HT-29 (cell line): ENCODE measurements at places on chromosomes 7 and 10. TPM values are rescaled to one million over a fixed set of nuclear protein-coding genes. Genes with fewer than 3 reads are reported as not detected.

GRCh38 chr10:19944911-19945663 is 128.9 kb downstream of the PLXDC2 start:
- no peak for DNase-seq

Gene PRKG1
- total RNA-seq, result not detected in 2 replicates

Gene NUTM2E
- not detected in 2 replicates for total RNA-seq

Gene SPDYE6
- not detected in 2 replicates for total RNA-seq

Gene TAF3
- 2.3 and 2.5 TPM in 2 replicates for total RNA-seq

DNA sequence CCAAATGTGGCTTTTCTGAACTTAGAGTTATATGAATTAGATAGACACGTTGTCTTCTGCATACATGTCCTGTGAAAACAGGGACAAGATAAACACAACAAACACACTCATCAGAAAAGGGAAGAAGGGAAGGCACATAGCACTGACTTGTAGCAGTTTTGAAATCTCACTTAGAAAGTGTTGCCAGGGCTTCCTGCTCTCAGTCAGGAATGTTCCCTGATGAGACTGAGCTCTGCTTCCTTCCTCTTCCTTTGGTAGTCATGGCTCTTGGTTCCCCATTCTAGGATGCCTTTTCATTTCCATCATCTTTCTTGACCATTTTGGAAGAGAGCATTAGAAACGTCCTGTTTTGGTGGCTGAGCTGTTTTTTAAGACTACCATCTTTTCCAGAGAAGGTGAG is 233.8 kb upstream of the LYZL1 start:
- DNase-seq, result no peak

- DNase-seq, result no peak
Measured at GRCh38 chr10:14595526-14596182, 179.0 kb downstream of the FAM107B start.

Gene CYP26A1
- 2.1 and 2.6 TPM in 2 replicates for total RNA-seq

DNA sequence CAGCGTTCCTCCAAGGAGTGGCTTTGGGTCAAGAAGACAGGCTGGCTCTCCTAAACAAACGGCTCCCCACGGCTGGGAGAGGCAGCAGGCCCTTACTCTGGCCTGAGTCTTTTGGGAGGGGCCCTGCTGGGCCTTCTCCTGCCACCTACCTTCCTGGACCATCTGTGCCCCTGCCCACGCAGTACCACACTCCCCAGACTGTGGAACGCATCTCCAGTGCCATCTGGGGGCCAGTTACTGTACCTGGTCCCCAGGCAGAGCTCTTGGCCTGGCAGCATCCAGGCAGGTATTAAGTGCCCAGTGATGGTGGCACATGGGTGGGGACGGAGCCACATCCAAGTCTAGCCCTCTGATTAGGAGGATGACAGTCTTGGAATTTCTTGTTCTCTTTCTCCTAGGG is 14.4 kb downstream of the ALKBH4 start:
- DNase-seq, result peak; percentile 70

GRCh38 chr7:31882187-31882586 is 188.0 kb downstream of the PDE1C start:
- DNase-seq, result no peak

Gene MAGI2
- 0.08 and 0.23 TPM in 2 replicates for total RNA-seq

- DNase-seq, result no peak
Measured at GRCh38 chr10:30233186-30233959, 115.7 kb downstream of the MTPAP start.

DNA sequence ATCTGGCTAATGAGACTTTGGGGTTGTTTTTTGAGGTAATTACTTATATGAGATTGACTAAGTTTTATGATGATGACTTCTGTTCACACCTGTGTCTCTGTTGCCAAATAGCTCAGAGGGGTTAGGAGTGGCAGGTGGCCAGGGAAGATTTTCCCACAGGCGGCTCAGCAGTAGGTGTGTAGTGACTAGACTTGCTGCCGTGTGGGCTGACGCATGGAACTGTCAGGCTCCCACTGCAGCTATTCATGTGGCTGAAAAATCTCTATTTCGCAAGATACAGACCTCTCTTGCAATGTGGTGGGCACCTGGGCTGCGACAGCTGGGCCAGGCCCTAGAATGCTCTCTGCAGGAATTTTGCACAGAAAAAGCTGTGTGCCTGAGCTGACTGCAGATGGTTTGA is 1.4 kb downstream of the CPA4 start:
- no peak for DNase-seq

DNA sequence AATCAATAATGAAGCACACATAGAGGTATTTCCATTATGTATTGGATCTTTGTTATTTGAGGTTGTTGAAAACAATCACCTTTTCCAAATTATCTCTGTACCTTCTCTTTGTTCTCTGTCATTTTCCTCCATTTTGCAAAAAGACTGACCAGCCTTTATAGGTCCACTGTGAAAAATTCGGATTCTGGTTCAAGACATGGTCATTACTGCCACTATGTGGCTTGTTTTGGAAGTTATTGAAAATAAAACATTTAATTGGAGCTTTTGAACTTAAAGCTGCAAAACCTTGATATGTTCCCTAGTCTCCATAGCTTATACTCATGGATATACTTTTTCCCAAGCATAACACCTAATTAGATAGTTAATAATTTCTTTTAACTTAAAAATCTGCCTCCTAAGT is 1094.4 kb downstream of the NRG3 start:
- peak; percentile 28 for DNase-seq

GRCh38 chr7:20050241-20050966 is 166.8 kb downstream of the MACC1 start:
- no peak for DNase-seq

Gene GPRIN2
- total RNA-seq, result 0.70 and 0.89 TPM in 2 replicates

Gene RNF32
- 0.66 and 1.9 TPM in 2 replicates for total RNA-seq

- DNase-seq, result no peak
Measured at GRCh38 chr7:78852951-78853350, 600.5 kb downstream of the MAGI2 start.

Gene GPNMB
- total RNA-seq, result 0.18 and 0.74 TPM in 2 replicates

GRCh38 chr10:14345262-14345661 is 14.5 kb upstream of the FRMD4A start:
- no peak for DNase-seq

- DNase-seq, result no peak
Measured at GRCh38 chr7:94434042-94434441, 39.3 kb downstream of the COL1A2 start.

GRCh38 chr10:98538472-98538871 is 91.7 kb upstream of the HPS1 start:
- no peak for DNase-seq
